Activated T-helper 1 cell treated with anti-CD3 and anti-CD28 coated beads, Interleukin-12 subunit alpha, Interleukin-12 subunit beta, Interleukin-2, Interleukin-4 antibody, amounts not matched to agents 30 ng/mL and 10 ng/mL and 1 ng/mL, durations not matched to agents 14 hours and 24 hours and 36 hours (primary cell): ENCODE measurements at places on chromosomes 6 and 20. TPM values are rescaled to one million over a fixed set of nuclear protein-coding genes. Genes with fewer than 3 reads are reported as not detected.

C6orf132 gene
- total RNA-seq, result 0.18 and 0.20 TPM in 2 replicates

SLC17A2 gene
- total RNA-seq, result 0.10 TPM in 2 replicates

RIMS1 gene
- not detected in 2 replicates for total RNA-seq

DNA sequence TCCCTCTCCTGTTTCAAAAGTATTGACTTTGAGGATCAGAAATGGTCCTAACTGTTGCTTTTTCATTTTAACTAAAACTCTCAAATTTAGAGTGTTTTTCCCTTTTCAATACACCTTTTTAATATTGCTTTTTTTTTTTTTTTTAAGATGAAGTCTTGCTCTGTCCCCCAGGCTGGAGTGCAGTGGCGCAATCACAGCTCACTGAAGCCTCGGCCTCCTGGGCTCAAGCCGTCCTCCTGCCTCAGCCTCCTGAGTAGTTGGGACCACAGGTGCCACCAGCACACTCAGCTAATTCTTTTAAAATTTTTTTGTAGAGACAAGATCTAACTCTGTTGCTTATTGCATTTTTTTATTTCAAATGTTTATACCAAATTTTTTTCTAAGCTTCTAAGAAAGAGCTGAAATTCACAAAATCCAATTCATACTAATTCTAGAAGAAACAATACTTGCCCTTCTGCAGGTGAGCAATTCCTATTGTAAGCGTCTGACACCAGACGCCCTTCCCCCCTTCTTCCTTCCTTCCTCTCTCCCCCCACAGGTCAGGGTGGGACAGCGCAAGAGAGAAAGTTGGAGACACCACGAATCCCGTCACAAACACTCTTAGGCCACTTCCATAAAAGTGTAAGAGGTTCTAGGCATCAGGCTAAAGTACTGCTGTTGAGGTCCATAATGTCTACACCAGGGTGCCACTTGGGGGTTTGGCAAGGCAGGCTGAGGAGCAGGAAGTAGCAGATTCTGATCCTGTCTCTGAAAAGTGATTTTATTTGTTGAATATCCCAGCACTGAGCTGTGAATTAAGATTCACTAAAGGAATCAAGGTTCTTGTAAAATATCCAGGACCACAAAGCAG lies 12.8 kb downstream of the DLL1 start:
- H3K4me1 ChIP-seq, result no peaks in the 10 kb centered on the region
- H3K27me3 ChIP-seq, result peaks cover 64% of the 10 kb centered on the region
- H3K36me3 ChIP-seq, result no peaks in the 10 kb centered on the region

DNA sequence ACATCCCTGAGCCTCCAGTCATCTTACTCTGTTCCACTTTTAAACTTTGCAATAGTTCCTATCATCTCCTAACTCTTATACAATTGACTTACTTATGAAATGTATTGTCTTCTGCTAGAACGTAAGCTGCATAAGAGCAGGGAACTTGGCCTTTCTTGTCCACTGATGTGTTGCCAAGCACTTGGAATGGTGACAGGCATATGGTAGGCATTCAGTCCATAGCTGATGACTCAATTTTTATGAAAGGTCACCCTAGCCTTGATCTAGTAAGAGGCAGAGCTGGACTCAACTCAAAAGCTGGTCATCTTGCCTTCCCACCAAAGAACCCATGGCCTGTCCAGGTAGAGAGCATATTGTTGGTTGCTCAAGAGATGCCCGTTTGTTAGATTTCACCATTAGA lies 82.4 kb upstream of the FAM184A start:
- DNase-seq, result no peak
- H3K27me3 ChIP-seq, result peaks cover 35% of the 10 kb centered on the region
- no peak overlapping the region for H3K4me3 ChIP-seq
- H3K4me1 ChIP-seq, result no peaks in the 10 kb centered on the region

DNA sequence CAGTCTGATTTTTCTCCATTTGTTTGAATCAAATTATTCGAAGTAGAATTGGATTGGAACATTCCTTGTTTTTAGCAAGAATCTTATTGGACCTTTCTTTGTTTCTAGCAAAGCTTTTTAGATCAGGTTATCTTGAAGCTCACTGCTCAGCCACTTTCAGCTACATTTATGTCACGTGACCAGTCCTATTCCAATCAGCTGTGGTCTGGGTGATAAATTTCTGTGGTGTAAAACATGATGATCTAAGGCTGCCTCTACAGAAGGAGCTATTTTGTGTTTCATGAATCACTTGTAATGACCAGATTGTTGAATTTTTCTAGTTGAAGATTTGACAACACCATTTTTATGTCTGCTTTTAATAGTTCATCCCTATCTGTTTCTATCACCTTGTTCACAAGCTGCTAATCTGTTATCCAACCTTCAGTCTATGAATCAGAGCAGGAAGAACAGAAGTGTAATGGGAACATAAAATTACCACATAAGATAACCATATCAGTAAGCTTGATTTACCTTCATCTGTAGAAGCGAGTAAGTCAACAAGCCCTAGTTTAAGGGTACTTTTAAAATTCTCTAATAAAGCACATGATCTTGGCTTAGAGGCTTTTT lies 101.0 kb upstream of the MAP3K7 start:
- H3K27me3 ChIP-seq, result peaks cover 4% of the 10 kb centered on the region
- no peak for DNase-seq
- no peaks in the 10 kb centered on the region for H3K36me3 ChIP-seq
- no peak overlapping the region for H3K27ac ChIP-seq
- no peaks in the 10 kb centered on the region for H3K4me1 ChIP-seq

DNA sequence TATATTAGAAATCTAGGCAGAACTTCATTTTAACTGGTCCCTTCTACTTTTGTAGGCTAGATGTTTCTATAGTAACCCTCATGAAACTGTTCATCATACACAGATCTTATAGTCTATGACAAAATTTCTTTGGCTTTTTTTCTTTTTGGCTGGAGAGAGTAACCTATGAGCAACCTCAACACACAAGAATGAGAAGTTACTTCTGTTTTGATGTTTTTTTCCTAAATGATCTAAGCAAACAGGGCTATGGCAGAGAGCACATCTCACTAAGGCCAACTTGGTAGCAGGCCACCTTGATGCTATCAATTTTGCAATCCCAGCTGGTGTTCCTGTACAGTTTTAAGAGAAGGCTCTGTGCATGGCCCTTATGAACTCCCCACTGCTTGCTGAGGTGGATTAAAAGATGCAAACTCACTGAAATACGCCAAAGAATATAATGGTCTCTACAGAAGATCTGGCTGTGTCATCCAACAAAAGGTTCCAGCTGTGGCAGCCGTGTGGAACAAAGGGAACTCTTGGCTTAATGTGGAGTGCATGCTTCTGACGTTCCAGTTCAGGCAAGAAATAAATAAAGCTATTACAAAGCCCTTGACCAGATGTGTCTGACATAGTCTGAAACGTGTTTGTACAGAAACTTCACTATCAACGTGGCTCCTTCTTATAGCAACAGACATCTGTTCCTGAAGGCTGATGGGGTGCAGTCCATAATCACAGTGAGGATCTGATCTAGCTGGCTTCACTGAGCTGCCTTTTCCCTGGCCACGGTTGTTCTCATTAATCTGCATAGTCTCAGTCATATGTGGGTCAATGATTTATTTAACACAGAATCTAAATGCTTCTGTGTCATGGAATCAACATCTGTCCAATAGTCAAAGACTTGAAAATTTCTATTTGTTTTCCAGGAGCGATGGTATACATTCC lies 481.1 kb downstream of the BMP2 start:
- H3K27me3 ChIP-seq, result no peaks in the 10 kb centered on the region
- no peak overlapping the region for H3K27ac ChIP-seq
- H3K4me3 ChIP-seq, result no peak overlapping the region
- no peak for DNase-seq
- H3K36me3 ChIP-seq, result no peaks in the 10 kb centered on the region

GRCh38 chr6:161840380-161840779 lies 566.5 kb upstream of the AGPAT4 start:
- H3K27me3 ChIP-seq, result peaks cover 2% of the 10 kb centered on the region
- no peaks in the 10 kb centered on the region for H3K4me1 ChIP-seq
- no peaks in the 10 kb centered on the region for H3K36me3 ChIP-seq
- no peak overlapping the region for H3K27ac ChIP-seq

GRCh38 chr6:52517502-52518278 lies 59.2 kb downstream of the TRAM2 start:
- peaks cover 10% of the 10 kb centered on the region for H3K36me3 ChIP-seq
- peaks cover 43% of the 10 kb centered on the region for H3K4me1 ChIP-seq
- peak; percentile 11 for DNase-seq
- H3K27me3 ChIP-seq, result no peaks in the 10 kb centered on the region
- no peak overlapping the region for H3K4me3 ChIP-seq

- DNase-seq, result no peak
- no peaks in the 10 kb centered on the region for H3K27me3 ChIP-seq
- no peaks in the 10 kb centered on the region for H3K36me3 ChIP-seq
- no peak overlapping the region for H3K27ac ChIP-seq
- H3K4me3 ChIP-seq, result no peak overlapping the region
Measured at GRCh38 chr20:16445482-16445881, 127.8 kb downstream of the KIF16B start.
